ENCODE measurements at places on chromosomes 1 and 21. TPM values are rescaled to one million over a fixed set of nuclear protein-coding genes. Genes with fewer than 3 reads are reported as not detected.

Gene DNASE2B
- total RNA-seq, result not detected

Gene SLC35F3
- total RNA-seq, result not detected

Gene CFAP126
- total RNA-seq, result not detected

Gene KCNE1
- total RNA-seq, result 0.13 TPM

Gene RHBG
- not detected for total RNA-seq

Gene SLAMF1
- not detected for total RNA-seq

Gene SPATA45
- not detected for total RNA-seq

Gene ZBTB7B
- total RNA-seq, result 11.5 TPM

Gene NUDT17
- total RNA-seq, result 2.8 TPM

Gene RASSF5
- total RNA-seq, result 0.25 TPM

Gene IGSF9
- not detected for total RNA-seq

Gene CDA
- total RNA-seq, result 0.67 TPM

Gene ETNK2
- 13.5 TPM for total RNA-seq

Gene ZBTB8A
- 10.4 TPM for total RNA-seq

Gene REG4
- not detected for total RNA-seq

Gene MRPS21
- total RNA-seq, result 60.9 TPM

Gene S100A7
- not detected for total RNA-seq

Gene FHAD1
- 0.20 TPM for total RNA-seq

Gene TMEM125
- total RNA-seq, result not detected

Gene OVAAL
- not detected for total RNA-seq

Gene USF1
- 95.7 TPM for total RNA-seq

Gene FMOD
- total RNA-seq, result 0.07 TPM

Gene TMIGD3
- not detected for total RNA-seq

Gene CDC20
- total RNA-seq, result 189 TPM

Gene C1orf87
- not detected for total RNA-seq

Gene LGR6
- total RNA-seq, result not detected

Gene SLC25A34
- total RNA-seq, result 0.42 TPM

Gene OR10J1
- not detected for total RNA-seq

Gene RAD54L
- 7.4 TPM for total RNA-seq

Gene CD5L
- not detected for total RNA-seq

Gene LENEP
- 0.56 TPM for total RNA-seq

Gene AADACL4
- total RNA-seq, result not detected

Gene TNFSF4
- 49.1 TPM for total RNA-seq

Gene HSD3B2
- not detected for total RNA-seq

Gene RHEX
- total RNA-seq, result not detected

Gene CHRM3
- total RNA-seq, result not detected

Gene CRB1
- not detected for total RNA-seq

Gene NFIA
- total RNA-seq, result 10.2 TPM

Gene RGS18
- 0.04 TPM for total RNA-seq

Gene KCNK2
- not detected for total RNA-seq

Gene KRTAP19-1
- not detected for total RNA-seq

Gene SLC35E2B
- total RNA-seq, result 20.6 TPM

Gene OR2T2
- total RNA-seq, result not detected

Gene CD164L2
- not detected for total RNA-seq

Gene PAQR6
- total RNA-seq, result 0.07 TPM

Gene SYPL2
- 0.04 TPM for total RNA-seq

Gene HFM1
- 0.07 TPM for total RNA-seq

Gene NUF2
- total RNA-seq, result 18.5 TPM

Gene CD55
- 73.1 TPM for total RNA-seq

Gene RUNX1
- total RNA-seq, result 5.4 TPM

Gene PDE4B
- 53.2 TPM for total RNA-seq

Gene SFN
- 0.13 TPM for total RNA-seq

Gene KRTAP19-3
- total RNA-seq, result not detected

Gene KRTAP8-1
- total RNA-seq, result not detected

Data from pulmonary artery endothelial cell (primary cell).